Skeletal muscle cell (primary cell): ENCODE measurements at places on chromosomes 2 and 18.

GRCh38 chr2:222859786-222860612 lies 837 bp upstream of the ACSL3 start:
- DNase-seq: peak; percentile 80

GRCh38 chr2:237879991-237880560 lies 20.7 kb downstream of the RAMP1 start:
- no peak for DNase-seq

DNA sequence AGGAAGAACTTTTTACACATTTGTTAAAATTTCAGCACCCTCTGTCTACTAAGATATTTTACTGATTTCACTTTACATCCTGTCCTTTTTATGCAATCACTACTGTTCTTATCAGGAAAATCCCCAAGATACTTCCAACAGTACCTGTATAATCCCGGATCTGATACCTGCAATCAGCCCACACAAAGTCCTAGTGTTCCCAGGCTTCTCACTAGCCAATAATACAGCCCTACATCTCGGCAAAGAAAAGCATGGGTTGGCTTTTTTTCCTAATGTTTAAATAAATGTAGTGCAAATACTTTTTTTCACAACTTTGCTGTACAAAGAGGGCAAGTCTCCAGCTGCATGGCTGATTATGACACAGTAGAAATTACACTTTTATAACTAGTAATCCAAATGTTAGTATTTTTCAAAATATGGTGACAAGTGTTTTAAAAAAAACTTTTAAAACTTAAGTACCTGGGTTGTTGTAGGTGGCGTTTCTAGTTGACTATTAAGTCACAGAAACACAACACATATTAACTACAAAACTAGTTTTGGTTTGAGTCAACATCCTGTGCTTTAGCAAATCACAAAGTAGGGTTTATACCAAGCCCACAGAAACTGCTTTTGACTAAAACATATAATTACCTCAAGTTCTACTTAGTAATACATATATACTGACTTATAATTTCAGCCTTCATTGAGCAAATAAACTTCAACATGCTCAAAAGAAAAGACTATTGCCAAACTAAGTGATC lies 19.5 kb downstream of the CNOT11 start:
- DNase-seq: no peak

GRCh38 chr2:30437809-30438548 lies 9.1 kb upstream of the LCLAT1 start:
- DNase-seq: no peak

GRCh38 chr2:177188482-177189469 lies 23.8 kb upstream of the HNRNPA3 start:
- no peak for DNase-seq

DNA sequence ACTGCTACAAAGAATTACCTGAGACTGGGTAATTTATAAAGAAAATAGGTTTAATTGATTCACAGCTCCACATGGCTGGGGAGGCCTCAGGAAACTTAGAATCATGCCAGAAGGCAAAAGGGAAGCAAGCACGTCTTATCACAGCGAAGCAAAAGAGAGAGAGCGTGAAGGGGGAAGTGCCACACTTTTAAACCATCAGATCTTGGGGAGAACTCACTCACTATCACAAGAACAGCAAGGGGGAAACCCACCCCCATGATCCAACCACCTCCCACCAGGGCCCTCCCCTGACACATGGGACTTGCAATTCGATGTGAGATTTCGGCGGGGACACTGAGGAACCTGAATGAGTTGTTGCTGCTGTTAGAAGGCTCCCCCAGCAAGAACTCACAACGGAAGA lies 220.2 kb upstream of the PIEZO2 start:
- DNase-seq: no peak

GRCh38 chr2:168790226-168790902 lies 12.1 kb upstream of the NOSTRIN start:
- no peak for DNase-seq

DNA sequence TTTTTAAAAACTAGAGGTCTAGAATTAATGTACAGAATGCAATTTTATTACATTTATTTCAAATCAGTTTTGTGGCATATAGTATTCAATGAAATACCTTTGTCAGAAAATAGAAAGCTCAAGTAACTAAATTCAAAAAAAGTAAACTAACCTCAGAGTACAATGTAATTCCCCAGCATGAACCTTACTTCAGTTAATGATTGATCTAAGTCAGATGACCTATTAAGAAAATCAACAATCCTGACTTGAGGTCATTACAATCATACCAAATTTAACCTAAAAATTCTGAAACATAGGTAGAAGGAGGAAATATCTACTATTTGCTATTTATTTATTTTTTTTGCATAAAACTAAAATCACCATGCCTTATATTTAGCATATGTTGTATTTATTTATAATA lies 142.9 kb downstream of the CCDC102B start:
- DNase-seq: no peak

DNA sequence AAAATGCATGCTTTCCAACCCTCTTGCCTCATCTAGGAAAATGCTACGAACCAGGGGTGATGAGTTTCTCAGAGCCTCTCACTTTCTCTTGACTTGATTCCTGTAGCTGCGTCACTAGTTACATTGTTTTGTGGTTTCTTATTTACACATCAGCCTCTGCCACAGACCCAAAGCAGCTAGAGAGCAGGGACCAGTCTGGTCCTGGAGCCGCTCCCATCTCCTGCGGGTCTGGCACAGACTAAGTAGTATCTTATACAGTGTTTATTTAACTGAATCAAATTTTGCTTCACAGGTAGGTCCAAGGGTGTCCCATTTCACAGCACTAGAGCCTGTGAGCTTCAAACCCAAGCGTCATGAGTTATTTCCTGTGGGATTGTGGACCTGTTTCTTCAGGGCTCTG lies 310.5 kb downstream of the MYCN start:
- no peak for DNase-seq

- DNase-seq: no peak
Measured at GRCh38 chr2:127342101-127342500, 45.7 kb downstream of the MAP3K2 start.

- no peak for DNase-seq
Measured at GRCh38 chr2:16756831-16757644, 91.4 kb upstream of the CYRIA start.

GRCh38 chr2:25341011-25341727 lies 556 bp downstream of the DNMT3A start:
- no peak for DNase-seq

DNA sequence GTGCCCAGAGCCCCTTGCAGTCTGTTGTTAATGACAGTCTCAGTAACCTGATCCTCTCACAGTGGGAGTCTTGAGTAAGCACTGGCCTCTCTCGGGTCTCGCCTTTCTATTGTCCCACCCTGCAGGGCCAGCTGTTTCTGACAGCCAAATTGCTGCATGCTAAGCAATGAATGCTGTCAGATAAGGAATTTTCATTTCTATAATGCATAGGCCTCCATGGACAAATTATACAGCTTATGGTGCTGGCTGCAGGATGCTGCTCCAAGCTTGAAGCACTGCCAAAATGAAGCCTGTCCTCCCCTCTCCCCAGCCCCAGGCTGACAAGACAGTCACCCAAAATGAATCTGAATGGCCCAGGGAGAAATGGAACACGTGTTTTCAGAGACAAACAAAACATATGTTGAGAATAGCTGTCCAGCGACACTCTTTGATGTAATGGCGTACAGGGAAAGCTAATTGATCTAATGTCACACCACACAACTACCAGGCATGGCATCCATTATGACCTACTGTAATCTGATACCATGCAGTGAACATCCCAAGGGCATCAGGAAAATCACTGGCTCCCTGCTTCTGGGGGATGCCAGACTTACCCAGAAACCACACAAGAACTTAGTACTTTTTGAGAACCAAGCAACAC lies 36.8 kb downstream of the ACVR1 start:
- DNase-seq: peak; percentile 64

- DNase-seq: no peak
Measured at GRCh38 chr2:12935222-12935621, 218.5 kb downstream of the TRIB2 start.

DNA sequence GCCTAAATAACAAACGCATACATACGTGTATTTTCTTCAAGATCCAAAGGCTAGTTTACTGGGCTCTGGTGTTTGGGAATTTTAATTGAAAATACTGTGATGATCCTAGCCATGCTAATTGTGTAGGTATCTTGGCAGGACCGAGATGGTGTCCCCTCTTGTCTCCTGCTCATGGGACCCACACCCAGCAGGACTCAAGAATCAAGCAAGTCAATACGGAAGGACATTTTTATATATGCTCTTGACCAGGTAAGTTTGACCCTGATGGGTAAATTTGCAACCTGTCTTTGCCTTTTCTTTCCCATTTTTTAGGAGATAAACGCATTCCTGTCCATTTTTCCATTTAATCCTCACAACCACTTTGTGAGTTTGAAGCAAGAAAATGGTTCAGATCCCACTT lies 111.8 kb upstream of the MYCN start:
- DNase-seq: no peak

- peak; percentile 26 for DNase-seq
Measured at GRCh38 chr2:84676295-84676694, 160.0 kb downstream of the DNAH6 start.

GRCh38 chr18:51153659-51154371 lies 43.7 kb downstream of the MEX3C start:
- DNase-seq: peak; percentile 50

DNA sequence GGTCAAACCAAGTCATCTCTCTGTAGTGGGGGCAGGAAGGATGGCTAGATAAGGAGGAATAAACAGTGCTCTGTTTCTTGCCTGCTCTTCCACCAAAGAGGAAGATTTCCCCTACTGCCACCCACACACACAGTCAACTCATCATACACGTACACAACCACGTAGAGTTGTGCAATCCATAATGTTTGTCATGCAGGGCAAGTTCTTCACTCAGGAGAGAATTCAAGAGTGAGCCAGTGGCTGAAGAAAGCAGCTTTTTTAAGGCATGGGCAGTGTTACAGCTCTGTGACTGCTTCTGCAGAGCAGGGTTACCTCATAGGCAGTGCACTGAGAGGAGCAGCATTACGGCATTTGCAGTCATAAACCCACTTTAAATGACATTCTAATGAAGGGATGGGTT lies 283.0 kb downstream of the RND3 start:
- peak; percentile 93 for DNase-seq

DNA sequence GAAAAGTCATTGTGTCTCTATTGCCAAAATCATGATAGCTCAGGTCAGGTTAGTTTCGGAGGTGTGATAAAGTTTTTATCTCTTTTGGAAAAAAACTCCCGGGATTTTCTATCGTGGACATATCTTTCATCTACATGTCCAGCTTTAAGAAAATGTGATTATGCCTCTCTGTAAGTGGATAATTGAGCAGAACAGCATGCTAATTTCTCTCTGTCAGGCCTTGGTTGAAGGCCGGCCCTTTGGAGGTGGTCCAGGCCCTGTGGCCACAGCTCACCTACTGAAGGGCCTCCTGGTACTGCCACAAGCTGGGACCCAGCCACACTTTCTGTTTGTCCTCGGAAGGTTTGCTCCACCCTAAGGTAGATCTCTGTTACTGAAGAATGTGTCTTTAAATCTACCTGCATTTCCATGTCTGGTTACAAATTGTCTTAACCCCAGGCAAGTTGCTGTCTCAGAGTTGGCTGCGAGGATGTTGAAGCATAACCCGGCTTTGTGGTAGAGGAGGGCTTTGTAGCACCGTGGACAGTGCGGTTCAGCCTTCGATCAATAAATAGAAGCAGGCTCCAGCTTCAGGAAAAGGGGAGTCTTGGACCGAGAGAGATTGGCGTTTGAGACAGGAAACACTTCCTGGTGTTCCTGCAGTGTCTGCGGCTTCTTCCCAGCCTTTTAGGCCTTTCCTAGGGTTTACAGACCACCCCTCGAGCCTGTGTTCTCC lies 25.5 kb downstream of the TCF7L1 start:
- DNase-seq: no peak

GRCh38 chr2:102028470-102028869 lies 36.7 kb downstream of the IL1R2 start:
- no peak for DNase-seq

GRCh38 chr2:232102380-232102779 lies 140.9 kb downstream of the DIS3L2 start:
- no peak for DNase-seq

- no peak for DNase-seq
Measured at GRCh38 chr2:66531567-66531966, 96.6 kb downstream of the MEIS1 start.

GRCh38 chr2:23637011-23637778 lies 252.2 kb downstream of the KLHL29 start:
- peak; percentile 46 for DNase-seq

DNA sequence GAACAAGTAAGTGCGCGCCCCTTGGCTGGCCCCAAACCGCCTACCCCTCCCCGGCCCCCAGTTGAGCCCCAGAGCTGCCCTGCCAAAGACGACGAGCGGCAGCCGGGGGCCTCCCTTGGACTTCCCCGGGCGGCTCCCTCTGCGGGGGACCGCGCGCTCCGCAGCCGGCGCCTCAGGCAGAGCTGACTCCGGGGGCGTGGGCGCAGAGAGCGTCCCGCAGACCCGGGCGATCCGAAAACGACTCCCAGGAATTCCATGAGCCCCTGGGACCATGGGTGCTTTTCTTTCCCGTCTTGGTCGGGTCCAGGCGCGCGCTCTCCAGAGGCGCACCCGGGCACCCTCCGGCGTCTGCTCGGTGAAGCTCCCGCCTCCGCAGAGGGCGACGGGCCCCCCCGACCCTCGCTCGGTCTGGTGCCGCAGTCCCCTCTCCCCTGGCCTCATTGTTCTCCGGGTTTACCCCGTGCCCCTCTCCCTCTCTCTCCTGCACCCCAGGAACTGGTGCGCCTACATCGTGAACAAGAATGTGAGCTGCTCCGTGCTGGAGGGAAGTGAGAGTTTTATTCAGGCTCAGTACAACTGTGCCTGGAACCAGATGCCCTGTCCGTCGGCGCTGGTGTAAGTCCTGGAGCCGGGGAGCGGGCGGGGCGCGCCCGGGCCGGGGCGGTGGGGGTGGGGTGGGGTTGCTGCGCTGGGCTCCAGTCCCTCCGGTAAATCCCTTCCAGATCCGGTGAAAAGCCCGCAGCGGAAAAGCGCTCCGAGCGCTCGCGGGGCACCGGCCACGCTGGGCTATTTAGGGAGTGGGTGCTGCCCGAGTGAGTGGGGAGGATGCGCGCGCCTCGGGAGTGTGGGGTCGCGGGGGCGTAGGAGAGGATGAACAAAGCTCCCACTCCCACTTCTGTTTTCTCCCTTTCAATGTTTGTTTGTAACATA lies 776 bp downstream of the EMILIN2 start:
- no peak for DNase-seq

GRCh38 chr2:60661073-60661738 lies 94.9 kb upstream of the PAPOLG start:
- DNase-seq: no peak

DNA sequence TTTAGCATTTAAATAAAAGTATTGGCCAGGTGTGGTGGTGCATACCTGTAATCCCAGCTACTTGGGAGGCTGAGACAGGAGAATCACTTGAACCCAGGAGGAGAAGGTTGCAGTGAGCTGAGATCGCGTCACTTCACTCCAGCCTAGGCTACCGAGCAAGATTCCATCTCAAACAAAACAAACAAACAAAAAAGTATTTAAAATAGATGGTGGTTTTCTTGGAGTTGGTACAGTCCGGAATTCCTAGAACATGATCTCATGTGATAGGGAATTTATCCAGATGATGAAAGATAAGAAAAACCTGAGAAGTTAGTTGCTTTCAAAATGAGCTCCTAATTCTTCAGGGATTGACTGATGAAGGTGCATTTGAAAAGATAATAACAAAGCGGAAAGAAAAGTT lies 62.0 kb downstream of the BIRC6 start:
- peak; percentile 4 for DNase-seq

- no peak for DNase-seq
Measured at GRCh38 chr2:196322973-196323810, 151.8 kb upstream of the STK17B start.
